ENCODE measurements at places on chromosomes 11 and 22.

GRCh38 chr11:46296528-46297448 is 19.3 kb downstream of the CREB3L1 start:
- no peak for DNase-seq

DNA sequence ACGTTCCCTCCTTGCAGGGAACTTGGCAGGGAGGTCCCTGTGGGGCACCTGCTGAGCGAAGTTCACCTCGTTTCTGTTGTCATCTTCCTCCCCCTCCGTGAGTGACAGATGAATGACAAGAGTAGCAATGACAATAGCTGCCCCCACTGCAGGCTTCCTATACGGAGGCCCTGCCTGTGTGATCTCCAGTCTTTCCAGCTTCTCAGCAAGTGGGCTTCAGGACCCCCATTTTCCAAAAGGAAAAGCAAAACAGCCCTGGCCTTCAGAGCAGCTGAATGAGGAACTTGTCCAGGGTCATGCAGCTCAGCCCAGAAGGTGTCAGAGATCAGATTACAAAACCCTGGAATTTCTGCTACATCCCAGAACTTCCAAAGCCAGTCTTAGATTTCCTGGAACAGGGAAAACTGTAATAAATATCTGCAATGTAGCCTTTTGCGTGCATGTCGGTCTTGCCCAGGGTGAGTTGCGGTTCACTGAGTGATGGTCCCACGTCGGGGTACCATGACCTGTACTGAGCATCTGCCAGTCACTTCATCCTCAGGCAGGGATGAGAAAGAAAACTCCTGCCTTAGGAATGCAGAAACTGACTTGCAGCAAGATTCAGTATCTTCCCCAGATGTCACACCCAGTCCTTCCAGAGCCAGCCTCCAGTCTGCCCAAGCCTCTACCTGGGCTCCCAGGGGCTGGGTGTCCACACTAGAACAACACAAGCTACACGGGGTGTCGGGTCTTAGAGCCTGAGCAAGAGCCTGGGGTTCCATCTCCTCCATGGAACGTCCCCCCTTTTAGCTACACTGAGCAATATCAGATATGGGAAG is 1457.0 kb downstream of the BRD1 start:
- no peak for DNase-seq

- no peak for DNase-seq
These were observed 1.1 kb upstream of the PPFIBP2 start for GRCh38 chr11:7512525-7513233.

- no peak for DNase-seq
These were observed 760 bp upstream of the CELSR1 start for GRCh38 chr22:46537946-46538813.
